Ureter (tissue), 1 donor: ENCODE measurements at places on chromosomes 11 and 22.
A peak's percentile ranks its signal among the peaks of the same experiment; 100 is the strongest.

- no peak for DNase-seq
These were observed 28.3 kb upstream of the USP47 start for GRCh38 chr11:11813288-11813962.

- no peak for DNase-seq
These were observed 100.3 kb upstream of the CLPB start for GRCh38 chr11:72534371-72535193.

GRCh38 chr11:46302866-46303265, 25.4 kb downstream of the CREB3L1 start:
- no peak for DNase-seq

GRCh38 chr22:20437613-20438426, at the start of gene SCARF2:
TSS of gene SCARF2 (minus strand) at chr22:20437825. CDS start at chr22:20437754, 71 bp downstream.
- DNase-seq, result peak; percentile 72

DNA sequence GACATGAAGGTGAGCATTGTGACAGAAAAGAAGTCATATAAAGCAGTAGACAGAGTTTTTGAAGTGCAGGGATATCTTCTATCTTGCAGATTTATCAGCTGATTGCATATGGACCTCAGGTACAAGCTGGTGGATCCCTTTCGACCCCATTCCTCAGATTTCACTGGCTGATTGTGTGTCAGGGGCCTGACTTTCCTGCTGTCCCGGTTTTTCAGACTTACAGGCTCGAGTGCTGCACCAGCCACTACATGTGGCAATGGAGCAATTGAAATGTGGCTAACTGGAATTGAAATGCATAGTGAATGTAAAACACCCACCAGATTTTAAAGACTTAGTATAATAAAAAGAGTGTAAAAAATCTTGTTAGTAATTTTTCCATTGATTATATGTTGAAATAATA, 50.3 kb downstream of the CLMP start:
- DNase-seq, result no peak

DNA sequence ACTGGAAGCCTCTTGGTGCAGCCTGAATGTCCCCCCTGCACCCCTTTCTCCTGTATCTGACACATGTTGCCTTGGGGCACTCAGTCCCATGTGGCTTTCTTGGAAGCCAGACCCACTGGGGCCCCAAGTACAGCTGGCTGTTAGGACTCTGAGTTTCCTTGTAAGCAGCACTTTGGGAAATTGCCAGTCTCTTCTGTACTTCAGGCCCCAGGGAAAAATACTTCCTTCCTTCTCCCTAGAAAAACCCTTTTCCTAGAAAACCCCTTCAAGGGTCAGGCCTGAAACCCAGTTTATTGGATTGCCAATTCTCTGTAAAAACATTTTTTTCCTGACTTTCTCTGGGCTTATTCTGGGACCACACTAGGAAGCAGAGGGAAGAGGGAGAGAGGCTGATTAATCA, 360.3 kb downstream of the TENM4 start:
- no peak for DNase-seq

- DNase-seq, result no peak
These were observed 39.3 kb downstream of the DUSP8 start for GRCh38 chr11:1532606-1533341.

GRCh38 chr22:22667966-22668880, 23.8 kb downstream of the GGTLC2 start:
- no peak for DNase-seq

- no peak for DNase-seq
These were observed 20.2 kb downstream of the BLID start for GRCh38 chr11:122095681-122096262.

GRCh38 chr22:30435674-30436126, 10.1 kb downstream of the MTFP1 start:
- no peak for DNase-seq

DNA sequence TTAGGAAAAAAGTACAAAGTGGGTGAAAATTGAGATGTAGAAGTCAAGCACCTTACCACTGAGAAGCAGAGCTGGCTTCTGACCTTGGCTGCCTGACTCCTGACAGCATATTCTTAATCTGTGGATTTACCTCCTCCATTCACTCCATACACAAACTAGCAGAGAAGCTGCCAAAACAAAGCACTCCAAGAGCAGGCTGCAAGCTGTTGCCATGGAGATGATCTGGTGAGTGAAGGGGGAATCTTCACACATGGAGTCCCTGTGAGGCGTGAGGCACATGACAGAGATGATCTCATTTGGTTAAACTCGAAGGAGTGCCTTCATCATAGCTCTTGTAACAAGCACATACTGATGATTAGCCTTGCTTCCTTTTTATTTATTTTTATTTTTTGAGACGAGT, 16.1 kb downstream of the COMMD9 start:
- no peak for DNase-seq

GRCh38 chr11:113240790-113241635, 73.4 kb upstream of the TTC12 start:
- no peak for DNase-seq

DNA sequence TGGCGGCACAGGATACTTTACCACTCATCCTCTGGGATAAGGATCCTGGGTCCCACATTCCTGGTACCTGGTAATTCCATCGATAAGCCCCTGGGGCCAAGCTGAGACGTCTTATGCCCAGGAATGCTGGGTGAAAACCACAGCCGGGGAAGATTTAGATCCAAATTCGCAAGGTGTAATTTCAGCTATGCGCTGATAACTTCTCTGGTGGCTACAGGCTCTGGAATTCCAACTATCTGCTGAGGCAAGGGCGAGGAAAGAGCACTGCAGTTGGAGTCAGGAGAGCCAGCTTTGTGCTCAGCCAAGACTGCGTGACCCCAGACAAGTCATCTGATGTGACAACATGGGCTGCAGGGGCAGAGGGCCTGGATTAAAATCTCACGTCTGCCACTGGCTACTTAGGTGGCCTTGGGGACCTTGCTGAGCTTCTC, 9.9 kb upstream of the MYEOV start:
- DNase-seq, result no peak

GRCh38 chr11:18731949-18732821, 6.2 kb upstream of the IGSF22 start:
- peak; percentile 59 for DNase-seq

DNA sequence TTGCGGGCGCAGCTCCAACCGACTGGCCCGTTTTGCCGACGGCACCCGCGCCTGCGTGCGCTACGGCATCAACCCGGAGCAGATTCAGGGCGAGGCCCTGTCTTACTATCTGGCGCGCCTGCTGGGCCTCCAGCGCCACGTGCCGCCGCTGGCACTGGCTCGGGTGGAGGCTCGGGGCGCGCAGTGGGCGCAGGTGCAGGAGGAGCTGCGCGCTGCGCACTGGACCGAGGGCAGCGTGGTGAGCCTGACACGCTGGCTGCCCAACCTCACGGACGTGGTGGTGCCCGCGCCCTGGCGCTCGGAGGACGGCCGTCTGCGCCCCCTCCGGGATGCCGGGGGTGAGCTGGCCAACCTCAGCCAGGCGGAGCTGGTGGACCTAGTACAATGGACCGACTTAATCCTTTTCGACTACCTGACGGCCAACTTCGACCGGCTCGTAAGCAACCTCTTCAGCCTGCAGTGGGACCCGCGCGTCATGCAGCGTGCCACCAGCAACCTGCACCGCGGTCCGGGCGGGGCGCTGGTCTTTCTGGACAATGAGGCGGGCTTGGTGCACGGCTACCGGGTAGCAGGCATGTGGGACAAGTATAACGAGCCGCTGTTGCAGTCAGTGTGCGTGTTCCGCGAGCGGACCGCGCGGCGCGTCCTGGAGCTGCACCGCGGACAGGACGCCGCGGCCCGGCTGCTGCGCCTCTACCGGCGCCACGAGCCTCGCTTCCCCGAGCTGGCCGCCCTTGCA, 1.0 kb downstream of the FJX1 start:
- DNase-seq, result no peak

- no peak for DNase-seq
These were observed 36.3 kb upstream of the PDGFB start for GRCh38 chr22:39281126-39281525.

DNA sequence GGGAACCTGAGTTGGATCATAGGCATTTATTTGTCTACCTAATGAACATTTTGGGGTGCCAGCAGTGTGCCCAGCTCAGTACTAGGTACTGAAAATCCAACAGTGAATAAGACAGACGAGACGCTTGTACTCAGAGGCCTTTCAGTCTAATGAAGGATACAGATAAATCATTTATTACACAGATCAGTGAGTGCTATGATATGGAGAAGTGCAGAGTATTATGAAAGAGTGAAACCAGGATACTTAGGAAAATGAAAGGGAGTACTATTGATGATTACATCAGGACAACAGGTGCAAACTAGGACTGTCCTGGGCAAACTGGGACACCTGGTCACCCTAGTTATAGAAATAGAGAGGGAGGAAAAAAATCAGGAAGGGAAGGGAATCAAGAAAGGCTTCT, 207.5 kb upstream of the NCAM1 start:
- no peak for DNase-seq

DNA sequence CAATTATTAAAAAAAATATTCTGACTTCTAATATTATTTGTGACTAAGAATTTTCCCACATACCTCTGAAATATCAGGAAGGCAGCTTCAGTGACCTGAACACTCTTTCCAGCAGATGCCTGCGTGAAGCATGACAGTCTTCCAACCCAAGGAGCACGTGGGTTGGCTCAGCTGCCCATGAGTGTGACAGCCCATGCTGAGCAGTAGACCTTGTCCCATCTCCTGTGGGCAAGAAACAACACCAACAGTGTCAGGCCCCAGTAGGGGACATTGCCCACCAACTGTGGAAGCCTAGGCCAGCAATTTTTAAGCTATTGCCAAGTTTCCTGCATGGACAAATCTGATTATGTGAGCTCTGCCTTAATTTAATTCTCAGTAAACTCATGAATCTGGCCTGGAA, 66.4 kb upstream of the OLFML1 start:
- DNase-seq, result no peak

- DNase-seq, result peak; percentile 65
These were observed 69.4 kb downstream of the OSBP2 start for GRCh38 chr22:30763815-30764673.

GRCh38 chr11:17405232-17406005, 17.0 kb upstream of the KCNJ11 start:
- DNase-seq, result peak; percentile 83

DNA sequence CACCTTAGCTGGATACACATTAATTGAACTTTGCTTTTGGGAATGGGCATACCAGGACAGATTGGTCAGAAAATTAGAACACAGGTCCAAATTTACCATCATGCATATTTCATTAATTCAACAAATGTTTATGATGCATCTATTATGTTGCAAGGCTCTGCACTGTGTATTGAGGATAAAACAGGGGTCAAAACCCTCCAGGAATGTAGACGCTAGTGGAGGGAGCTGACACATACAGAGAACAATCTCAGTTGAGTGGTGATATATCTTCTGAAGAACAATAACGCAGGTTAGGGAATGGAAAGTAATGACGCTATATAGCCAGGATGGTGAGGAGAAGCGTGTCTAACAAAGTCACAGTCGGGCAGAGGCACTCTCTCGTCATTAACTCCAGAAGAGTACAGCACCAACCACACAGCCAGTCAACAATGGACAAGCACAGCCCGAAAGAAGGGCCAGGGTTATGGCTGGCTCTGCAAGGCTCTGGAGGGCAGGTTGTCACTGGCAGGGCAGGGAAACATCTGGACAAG, 3.8 kb downstream of the FLI1 start:
- no peak for DNase-seq

DNA sequence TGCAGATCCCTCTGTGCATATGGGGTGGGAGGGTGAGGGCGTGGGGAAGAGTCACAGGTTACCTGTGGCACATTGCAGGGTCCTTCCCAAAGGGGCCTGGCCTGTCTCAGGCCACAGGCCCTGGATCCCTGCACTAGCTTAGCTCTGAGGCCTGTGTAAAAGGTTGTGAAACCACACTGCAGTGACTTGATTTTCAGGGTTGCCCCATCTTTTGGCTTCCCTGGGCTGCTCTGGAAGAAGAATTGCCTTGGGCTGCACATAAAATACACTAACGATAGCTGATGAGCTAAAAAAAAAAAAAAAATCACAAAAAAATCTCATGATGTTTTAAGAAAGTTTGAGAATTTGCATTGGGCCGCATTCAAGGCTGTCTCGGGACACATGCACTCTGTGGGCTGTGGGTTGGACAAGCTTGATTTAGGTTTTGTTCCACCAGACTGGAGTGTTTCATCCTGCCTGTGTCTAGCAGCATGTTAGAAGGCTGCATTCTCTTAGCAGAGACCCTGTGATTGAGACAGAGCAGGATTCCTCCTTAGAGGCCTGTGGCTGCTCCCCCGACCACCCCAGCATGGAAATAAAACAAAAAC, 35.9 kb upstream of the TREH start:
- no peak for DNase-seq

DNA sequence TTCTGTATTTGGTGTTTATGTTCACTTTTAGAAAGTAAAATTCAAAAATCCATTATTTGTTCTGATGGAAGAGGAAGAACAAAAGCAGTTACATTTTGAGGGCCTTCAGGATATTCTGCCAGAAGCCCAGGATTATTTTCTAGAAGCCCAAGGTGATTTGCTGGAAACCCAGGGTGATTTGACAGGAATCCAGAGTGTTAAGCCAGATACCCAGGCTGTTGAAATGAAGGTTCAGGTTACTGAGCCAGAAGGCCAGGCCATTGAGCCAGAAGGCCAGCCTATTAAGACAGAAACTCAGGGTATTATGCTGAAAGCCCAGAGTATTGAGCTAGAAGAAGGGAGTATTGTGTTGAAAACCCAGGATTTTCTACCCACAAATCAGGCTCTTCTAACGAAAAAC, 33.1 kb downstream of the CCDC15 start:
- DNase-seq, result no peak

DNA sequence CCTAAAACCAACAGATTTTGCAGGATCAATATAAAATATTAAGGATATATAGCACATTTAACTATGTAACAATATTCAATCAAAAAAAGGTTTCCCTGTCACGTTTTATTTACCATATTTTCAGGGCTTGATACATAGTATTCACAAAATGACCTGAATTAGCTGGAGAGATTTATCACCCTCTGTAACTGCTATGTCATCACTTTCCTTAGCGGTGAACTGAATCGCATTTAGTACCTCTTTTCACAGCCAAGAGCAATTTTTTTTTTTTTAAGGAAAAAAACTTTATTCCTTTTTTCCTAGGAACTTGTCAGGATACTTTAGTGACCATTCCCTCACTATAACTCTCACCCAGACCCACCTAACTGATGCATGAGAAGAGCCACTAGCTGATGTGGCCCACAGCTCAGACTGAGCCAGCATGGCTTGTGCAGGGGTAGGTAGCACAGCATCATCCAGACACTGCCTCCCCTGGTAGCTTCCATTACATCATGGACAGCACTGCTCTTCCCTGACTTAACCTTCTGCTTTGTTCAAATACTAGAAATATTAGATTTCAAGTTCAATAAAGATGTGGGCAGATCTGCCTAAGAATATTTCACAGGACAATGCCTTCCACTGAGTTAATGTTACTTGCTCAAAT, 17.0 kb upstream of the GPR83 start:
- no peak for DNase-seq

GRCh38 chr22:30447656-30448055, 22.1 kb downstream of the MTFP1 start:
- DNase-seq, result no peak

- DNase-seq, result no peak
These were observed 177.2 kb upstream of the MTMR2 start for GRCh38 chr11:96101146-96101545.

GRCh38 chr22:33470456-33470855, 412.3 kb upstream of the SYN3 start:
- DNase-seq, result no peak
